ENCODE measurements at places on chromosomes 12 and 14. TPM values are rescaled to one million over a fixed set of nuclear protein-coding genes. Genes with fewer than 3 reads are reported as not detected.

Gene THTPA
- total RNA-seq, result 13.0 TPM

Gene RNASE3
- total RNA-seq, result not detected

Gene MORN3
- total RNA-seq, result 9.8 TPM

Gene WSCD2
- total RNA-seq, result not detected

GRCh38 chr12:116556964-116557698 is 2.0 kb upstream of the MAP1LC3B2 start:
- peaks cover 49% of the 10 kb centered on the region for H3K4me1 ChIP-seq
- DNase-seq, result no peak
- no peaks in the 10 kb centered on the region for H3K27me3 ChIP-seq
- H3K4me3 ChIP-seq, result no peak overlapping the region

- H3K4me1 ChIP-seq, result peaks cover 6% of the 10 kb centered on the region
- no peak overlapping the region for H3K4me3 ChIP-seq
- peaks cover 80% of the 10 kb centered on the region for H3K27me3 ChIP-seq
- H3K27ac ChIP-seq, result no peak overlapping the region
Measured at GRCh38 chr14:101449114-101449513, 112.2 kb upstream of the DIO3 start.

DNA sequence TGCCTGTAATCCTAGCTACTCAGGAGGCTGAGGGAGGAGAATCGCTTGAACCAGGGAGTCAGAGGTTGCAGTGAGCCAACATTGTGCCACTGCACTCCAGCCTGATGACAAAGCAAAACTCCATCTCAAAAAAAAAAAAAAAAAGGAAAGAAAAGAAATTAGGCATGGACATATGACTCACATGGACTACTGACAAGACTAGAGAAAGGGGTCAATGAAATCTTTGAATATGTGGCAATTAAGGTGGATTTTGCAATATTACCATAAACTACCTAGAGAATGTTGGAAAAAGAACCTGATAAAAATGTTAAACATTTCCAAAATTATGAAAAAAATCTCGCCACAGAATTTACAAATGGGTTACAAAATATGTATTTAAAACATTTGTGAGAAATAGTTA is 873.6 kb downstream of the C12orf50 start:
- no peaks in the 10 kb centered on the region for H3K36me3 ChIP-seq
- H3K4me3 ChIP-seq, result no peak overlapping the region

GRCh38 chr12:113528606-113529293 is 57.1 kb upstream of the LHX5 start:
- H3K27me3 ChIP-seq, result peaks cover 17% of the 10 kb centered on the region
- H3K4me3 ChIP-seq, result no peak overlapping the region
- no peak for DNase-seq

GRCh38 chr14:24331731-24332267 is 3.1 kb downstream of the ADCY4 start:
- H3K27ac ChIP-seq, result no peak overlapping the region
- H3K27me3 ChIP-seq, result peaks cover 26% of the 10 kb centered on the region
- H3K4me3 ChIP-seq, result peak overlapping the region; percentile 48
- peaks cover 83% of the 10 kb centered on the region for H3K4me1 ChIP-seq

- no peaks in the 10 kb centered on the region for H3K27me3 ChIP-seq
- no peak overlapping the region for H3K4me3 ChIP-seq
- no peak for DNase-seq
- no peaks in the 10 kb centered on the region for H3K36me3 ChIP-seq
Measured at GRCh38 chr14:34328178-34328577, 133.9 kb downstream of the SPTSSA start.

GRCh38 chr12:109110988-109111495 is 5.3 kb upstream of the ACACB start:
- peaks cover 18% of the 10 kb centered on the region for H3K4me1 ChIP-seq
- peaks cover 12% of the 10 kb centered on the region for H3K36me3 ChIP-seq
- H3K27me3 ChIP-seq, result no peaks in the 10 kb centered on the region

DNA sequence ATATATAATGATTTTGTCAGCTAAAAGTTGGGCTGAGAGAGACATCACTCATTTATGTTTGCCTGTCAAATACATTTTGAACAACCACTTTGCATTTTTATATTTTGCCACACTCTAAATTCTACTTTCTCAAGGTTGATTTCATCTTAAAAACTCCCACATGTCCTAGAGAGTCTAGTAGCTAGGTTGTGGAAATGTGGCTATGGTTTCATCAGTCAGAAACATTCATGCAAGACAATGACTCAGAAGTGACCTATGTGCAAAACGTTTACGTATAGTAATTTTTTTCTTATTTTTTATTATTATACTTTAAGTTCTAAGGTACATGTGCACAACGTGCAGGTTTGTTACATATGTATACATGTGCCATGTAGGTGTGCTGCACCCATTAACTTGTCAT is 27.4 kb upstream of the PRKD1 start:
- DNase-seq, result no peak
- H3K4me3 ChIP-seq, result no peak overlapping the region
- H3K36me3 ChIP-seq, result no peaks in the 10 kb centered on the region
- H3K27me3 ChIP-seq, result no peaks in the 10 kb centered on the region

DNA sequence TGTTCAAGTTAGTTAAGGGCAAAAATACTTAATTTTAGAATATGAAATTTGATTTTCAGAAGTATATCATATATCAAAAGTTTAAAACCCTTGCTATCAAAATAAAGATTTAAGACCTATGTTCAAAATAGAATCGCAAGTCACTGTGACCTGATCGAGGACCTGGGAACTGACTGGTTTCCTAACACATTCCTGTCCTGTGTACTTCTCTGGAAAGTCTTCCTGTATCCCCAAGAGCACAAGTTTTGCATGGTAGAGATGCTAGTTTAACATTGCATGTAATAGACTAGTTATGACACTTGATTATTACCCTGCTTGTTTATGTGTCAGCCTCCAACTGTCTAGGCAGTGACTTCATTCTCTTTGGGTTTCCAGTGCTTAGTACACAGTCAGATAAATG is 30.3 kb downstream of the BCAT1 start:
- H3K27me3 ChIP-seq, result no peaks in the 10 kb centered on the region
- no peaks in the 10 kb centered on the region for H3K4me1 ChIP-seq
- H3K4me3 ChIP-seq, result no peak overlapping the region
- no peak overlapping the region for H3K27ac ChIP-seq
- H3K36me3 ChIP-seq, result no peaks in the 10 kb centered on the region
- DNase-seq, result no peak

DNA sequence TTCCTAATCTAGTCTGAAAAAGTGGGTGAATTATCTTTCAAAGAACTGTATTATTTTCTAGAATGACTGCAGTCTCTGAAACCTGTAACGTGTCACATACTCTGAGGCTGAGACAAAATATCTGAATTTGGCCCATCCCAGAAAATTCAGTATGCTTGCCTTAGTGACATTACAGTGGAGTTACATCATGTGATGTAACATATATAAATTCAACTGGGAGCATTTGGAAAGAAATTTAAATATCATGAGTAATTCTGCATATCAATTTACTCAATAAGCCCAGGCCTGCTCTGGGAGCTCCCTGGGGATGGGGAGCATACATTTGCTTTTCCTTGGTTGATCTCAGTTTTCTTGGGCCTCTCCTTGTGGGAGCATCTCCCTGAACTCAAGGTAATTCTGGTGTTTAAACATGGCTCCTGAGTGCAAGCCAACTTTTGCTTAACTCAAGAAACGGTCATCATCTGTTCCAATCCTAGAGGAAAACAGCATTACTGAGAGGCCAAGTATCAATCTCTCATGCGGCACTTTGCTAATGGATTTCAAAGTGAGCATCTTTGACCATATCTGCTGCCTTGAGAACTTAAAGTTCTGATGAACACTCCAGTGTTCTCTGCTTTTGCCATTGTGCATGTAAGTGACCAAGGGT is 54.4 kb downstream of the AKAP6 start:
- no peaks in the 10 kb centered on the region for H3K27me3 ChIP-seq
- H3K36me3 ChIP-seq, result no peaks in the 10 kb centered on the region
- H3K27ac ChIP-seq, result no peak overlapping the region
- no peak for DNase-seq
- no peak overlapping the region for H3K4me3 ChIP-seq
- H3K4me1 ChIP-seq, result no peaks in the 10 kb centered on the region

DNA sequence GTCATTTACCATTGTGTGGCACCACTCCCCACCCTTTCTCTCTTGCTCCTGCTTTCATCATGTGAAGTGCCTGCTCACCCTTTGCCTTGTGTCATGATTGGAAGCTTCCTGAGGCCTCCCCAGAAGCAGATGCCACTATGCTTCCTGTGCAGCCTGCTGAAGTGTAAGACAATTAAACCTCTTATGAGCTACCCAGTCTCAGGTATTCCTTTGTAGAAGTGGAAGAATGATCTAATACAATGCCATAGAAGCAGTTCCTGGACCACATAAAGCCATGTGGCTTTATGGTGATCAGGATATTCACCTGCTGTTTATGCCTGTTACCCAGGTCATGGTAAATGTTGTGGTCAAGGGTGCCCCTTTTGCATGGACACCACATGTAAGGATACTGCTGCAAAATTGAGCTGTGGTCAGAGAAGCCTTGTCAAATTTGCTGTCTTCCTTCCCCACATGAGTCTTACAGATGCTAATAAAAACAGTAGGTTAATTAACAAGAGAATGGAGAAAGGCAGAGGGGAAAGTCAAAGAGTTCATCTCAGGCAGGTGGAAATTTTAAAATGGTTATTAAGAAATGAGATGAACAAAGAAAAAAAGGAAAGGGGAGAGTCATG is 112.8 kb upstream of the IFNG-AS1 start:
- no peak overlapping the region for H3K4me3 ChIP-seq
- no peak overlapping the region for H3K27ac ChIP-seq
- H3K4me1 ChIP-seq, result no peaks in the 10 kb centered on the region
- no peaks in the 10 kb centered on the region for H3K36me3 ChIP-seq
- DNase-seq, result no peak
- H3K27me3 ChIP-seq, result no peaks in the 10 kb centered on the region

DNA sequence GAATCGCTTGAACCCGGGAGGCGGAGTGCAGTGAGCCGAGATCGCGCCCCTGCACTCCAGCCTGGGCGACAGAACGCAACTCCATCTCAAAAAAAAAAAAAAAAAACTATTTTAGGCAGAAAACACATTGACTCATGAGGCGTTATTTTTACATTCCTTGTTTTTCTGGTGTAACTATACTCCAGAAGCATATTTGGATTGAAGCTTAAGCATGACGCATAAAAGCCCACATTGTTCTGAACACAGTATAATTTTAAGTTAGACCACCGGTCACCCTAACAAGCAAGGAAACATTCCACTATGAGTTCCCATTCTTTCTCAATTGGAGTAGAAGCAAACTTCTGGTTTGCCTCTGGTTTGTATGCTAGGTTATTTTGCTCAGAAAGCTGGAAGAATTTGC is 173.0 kb downstream of the MYRFL start:
- no peak overlapping the region for H3K27ac ChIP-seq
- H3K4me3 ChIP-seq, result no peak overlapping the region
- H3K36me3 ChIP-seq, result no peaks in the 10 kb centered on the region
- no peak for DNase-seq
- no peaks in the 10 kb centered on the region for H3K27me3 ChIP-seq

All from CD4-positive, alpha-beta T cell (primary cell).